ENCODE measurements at places on chromosomes 12 and 14. TPM values are rescaled to one million over a fixed set of nuclear protein-coding genes. Genes with fewer than 3 reads are reported as not detected.

Gene SH2B3
- 36.5 TPM for total RNA-seq

Gene MUCL1
- not detected for total RNA-seq

GRCh38 chr12:126944684-126945083 is 1322.3 kb upstream of the TMEM132C start:
- no peaks in the 10 kb centered on the region for H3K4me1 ChIP-seq
- DNase-seq: no peak
- no peaks in the 10 kb centered on the region for H3K36me3 ChIP-seq
- H3K27ac ChIP-seq: no peak overlapping the region
- no peaks in the 10 kb centered on the region for H3K27me3 ChIP-seq

GRCh38 chr12:82507686-82508085 is 149.4 kb downstream of the METTL25 start:
- no peak overlapping the region for H3K4me3 ChIP-seq
- no peaks in the 10 kb centered on the region for H3K27me3 ChIP-seq
- no peak overlapping the region for H3K27ac ChIP-seq
- H3K36me3 ChIP-seq: no peaks in the 10 kb centered on the region
- no peaks in the 10 kb centered on the region for H3K4me1 ChIP-seq

GRCh38 chr14:79920180-79920692 is 291.1 kb downstream of the DIO2 start:
- no peak for DNase-seq
- H3K4me3 ChIP-seq: no peak overlapping the region
- H3K27me3 ChIP-seq: no peaks in the 10 kb centered on the region
- no peak overlapping the region for H3K27ac ChIP-seq
- no peaks in the 10 kb centered on the region for H3K36me3 ChIP-seq
- no peaks in the 10 kb centered on the region for H3K4me1 ChIP-seq
